Subcutaneous preadipocyte (primary cell): ENCODE measurements at places on chromosomes 5 and 9. TPM values are rescaled to one million over a fixed set of nuclear protein-coding genes. Genes with fewer than 3 reads are reported as not detected.

Gene ACOT12
- not detected in 2 replicates for total RNA-seq

Gene DMGDH
- total RNA-seq: 0.59 and 2.9 TPM in 2 replicates

Gene PDE6A
- total RNA-seq: not detected in 2 replicates

Gene PNPLA7
- 0.98 and 1.1 TPM in 2 replicates for total RNA-seq

Gene TAF11L7
- total RNA-seq: not detected in 2 replicates
